Activated CD4-positive, alpha-beta T cell treated with anti-CD3 and anti-CD28 coated beads, Interleukin-2, amount 50 U/mL, for 1 hour (primary cell): ENCODE measurements at places on chromosomes 3 and 15.

DNA sequence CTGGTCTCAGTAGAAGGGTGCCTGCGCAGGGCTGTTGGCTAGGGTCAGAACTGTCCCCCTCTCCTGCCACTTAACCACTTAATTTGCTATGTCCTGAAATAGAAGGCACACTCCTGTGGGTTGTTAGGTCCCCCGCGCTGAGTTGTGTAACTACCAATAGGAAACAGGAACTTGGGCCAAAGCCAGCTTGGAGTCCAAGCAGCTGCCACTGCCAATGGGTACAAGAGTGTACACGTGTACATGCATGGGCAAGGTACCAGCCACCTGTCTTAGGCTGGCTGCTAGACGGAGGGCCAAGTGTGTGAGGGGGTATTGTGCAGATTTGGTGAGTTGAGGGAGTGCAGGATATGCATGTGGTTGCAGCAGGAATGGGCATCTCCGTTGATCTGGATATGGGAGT is 29.7 kb upstream of the POLG start:
- no peak for DNase-seq

DNA sequence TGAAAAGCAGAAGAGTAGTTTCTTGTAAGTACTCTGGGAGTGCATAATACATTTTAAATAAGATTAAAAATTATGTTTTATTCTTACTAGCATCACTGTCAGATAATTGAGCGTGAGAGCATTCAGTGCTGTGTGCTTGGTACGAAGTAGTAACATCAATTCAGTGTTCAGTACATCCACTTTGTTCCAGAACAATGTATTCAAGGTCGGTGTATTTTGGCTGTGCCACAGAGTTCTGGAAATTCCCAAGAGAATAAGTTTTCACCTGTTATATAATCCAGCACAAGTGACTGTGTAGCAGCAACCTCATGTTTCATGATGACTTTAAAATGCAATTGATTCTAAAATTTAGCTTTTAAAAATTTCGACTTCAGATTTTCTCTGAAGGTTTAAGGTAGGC is 130.6 kb downstream of the IGF1R start:
- no peak for DNase-seq

GRCh38 chr3:53845103-53845880 is 927 bp downstream of the CHDH start:
- DNase-seq, result no peak

DNA sequence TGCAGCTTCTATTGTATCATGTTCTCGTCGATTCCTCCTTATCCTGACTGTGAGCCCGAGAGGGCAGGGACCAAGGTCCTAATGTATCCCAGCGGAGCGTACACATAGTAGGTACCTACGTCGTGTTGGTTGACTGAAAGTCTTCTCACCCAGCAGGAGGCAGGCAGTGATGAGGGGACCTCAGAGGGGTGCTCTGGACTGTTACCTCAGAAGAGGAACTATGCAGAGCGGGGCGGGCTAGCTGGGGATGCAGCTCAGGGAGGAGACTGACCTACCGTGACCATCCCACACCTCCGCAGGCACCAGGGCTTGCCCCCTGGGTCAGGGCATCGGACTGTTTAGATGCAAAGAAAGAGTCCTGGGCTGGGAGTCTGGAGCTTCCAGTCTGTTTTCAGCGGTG is 11.4 kb downstream of the CHAC1 start:
- DNase-seq, result no peak

GRCh38 chr3:176896640-176897039 is 300.6 kb downstream of the TBL1XR1 start:
- DNase-seq, result no peak

- no peak for DNase-seq
Observed at GRCh38 chr3:168088106-168088720, 7.5 kb downstream of the GOLIM4 start.

- DNase-seq, result peak; percentile 42
Observed at GRCh38 chr15:45179221-45179985, 8.4 kb downstream of the SHF start.

- no peak for DNase-seq
Observed at GRCh38 chr3:62965311-62965710, 90.1 kb upstream of the CADPS start.

DNA sequence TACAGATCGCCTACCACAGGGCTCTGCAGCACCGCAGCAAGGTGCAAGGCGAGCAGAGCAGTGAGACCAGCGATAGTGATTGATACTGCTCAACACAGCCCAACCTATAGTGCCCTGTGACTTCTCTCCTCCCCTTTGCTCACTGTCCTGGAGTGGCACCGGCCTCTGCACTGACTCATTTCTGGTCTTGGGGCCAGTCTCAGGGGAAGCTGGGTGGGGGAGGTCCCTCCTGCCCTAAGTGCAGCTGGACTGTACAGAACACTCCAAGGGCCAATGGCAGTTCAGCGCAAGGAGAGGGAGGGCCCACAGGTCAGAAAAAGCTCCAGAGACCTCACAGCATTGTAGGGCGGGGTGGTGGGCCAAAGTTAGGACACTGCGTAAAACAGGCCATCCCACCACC is 2.5 kb upstream of the OGG1 start:
- no peak for DNase-seq

- no peak for DNase-seq
Observed at GRCh38 chr3:139561959-139562676, 22.6 kb upstream of the RBP1 start.

GRCh38 chr3:6079561-6080179 is 781.2 kb upstream of the GRM7 start:
- no peak for DNase-seq

DNA sequence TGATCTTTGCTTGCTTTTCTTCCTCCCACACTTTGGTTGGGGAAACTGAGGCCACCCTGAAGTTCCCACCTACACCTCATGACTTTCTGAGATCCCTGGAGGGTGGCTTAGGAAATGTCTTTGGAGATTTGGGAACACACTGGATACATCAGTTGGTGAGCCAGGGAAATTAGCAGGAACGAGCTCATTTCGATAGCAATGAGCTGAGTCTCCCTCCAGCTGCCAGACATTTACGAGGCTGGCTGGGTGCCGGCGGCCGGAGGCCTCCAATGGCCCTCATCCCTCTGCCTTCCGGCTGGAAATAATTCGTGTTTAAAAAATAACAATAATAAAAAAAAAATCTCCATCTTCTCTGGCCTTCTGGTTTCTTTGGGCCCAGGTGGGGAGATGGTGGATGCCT is 38.8 kb downstream of the SMAD6 start:
- DNase-seq, result no peak

DNA sequence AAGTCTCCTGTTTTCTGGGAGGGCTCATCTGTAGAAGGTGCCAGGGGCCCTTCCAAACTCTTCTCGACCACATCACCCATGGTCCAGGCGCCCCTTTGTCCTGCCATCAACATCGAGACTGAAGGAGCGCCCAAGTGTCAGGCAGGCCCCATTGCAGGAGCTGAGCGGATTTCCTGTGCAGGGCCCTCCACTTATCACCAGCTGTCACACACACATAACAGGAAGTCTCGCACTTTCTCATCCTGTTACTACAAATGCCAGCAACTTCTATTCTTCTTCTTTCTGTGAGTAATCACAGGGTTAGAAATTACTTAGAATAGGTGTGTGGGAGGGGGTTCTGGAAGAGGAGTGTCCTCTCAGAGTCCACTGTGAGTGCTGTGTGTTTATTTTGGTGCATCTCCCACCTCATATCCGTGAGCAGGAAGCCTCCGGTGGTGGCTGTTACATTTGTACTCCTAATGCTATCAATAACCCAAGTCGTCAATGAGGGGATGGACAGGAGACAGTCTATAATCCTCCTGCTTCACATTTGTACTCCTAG is at the start of gene KLHL6:
Gene KLHL6 (minus strand): TSS at position 166 of the 541 bp plus-strand sequence. CDS start 53 bp downstream, at position 113.
- peak; percentile 61 for DNase-seq

- DNase-seq, result no peak
Observed at GRCh38 chr3:111534701-111535100, 7.3 kb upstream of the CD96 start.

DNA sequence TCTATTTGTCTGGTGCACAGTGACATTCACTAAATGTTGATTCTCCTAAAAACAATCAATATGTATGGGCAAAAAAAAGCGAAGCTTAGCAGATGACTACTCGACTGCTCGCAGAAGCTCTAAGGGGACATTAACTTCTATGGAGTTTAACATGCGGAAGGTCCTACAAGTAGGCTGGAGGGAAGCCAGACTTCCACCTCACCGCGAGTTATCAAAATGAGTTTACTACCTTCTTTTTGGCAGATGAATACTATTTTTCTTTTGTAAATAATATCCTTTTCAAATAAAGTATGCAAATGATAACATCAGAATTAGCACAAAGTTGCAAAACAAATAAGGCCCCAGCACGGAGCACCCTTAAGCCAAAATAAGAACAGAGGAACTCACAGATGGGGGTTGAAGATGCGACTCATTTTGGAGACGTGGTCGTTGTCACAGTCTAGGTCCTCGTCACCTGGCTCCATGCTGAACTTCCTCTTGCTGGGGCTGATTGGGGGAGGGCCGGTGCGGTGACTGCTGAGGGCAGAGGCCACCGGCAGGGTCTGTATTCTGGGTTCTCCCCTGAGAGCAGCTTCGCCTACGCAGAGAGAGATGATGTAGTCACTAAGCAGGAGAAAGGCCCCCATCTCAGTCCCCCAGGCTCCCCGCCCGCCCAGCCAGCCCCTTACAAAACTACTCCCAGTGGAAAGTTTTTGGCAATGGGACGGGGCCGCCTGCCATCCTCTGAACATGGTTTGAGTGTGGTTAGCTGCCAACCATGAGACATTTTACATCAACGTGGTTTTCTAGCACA is 42.1 kb downstream of the VGLL4 start:
- DNase-seq, result no peak

- no peak for DNase-seq
Observed at GRCh38 chr3:37863949-37864822, 2.5 kb downstream of the CTDSPL start.

DNA sequence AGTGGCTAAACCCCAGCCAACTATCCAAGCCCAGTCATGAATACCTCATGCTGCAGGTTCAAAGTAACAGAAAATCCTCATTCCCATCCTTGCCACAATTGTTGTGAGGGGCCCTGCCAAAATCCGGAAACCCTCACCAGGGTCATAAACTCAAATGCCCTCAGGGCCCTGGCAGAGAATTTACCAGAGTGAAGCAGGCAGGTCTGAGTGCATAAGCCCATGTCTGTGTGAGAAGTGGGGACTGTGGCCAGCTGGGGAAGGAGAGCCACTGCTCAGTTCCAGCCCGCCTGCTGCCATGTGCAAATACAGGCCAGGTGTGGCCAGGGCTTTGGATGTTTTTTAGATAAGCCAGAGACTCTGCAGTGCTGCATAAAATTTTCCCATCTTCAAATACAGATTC is 7.0 kb downstream of the CEP152 start:
- DNase-seq, result no peak

DNA sequence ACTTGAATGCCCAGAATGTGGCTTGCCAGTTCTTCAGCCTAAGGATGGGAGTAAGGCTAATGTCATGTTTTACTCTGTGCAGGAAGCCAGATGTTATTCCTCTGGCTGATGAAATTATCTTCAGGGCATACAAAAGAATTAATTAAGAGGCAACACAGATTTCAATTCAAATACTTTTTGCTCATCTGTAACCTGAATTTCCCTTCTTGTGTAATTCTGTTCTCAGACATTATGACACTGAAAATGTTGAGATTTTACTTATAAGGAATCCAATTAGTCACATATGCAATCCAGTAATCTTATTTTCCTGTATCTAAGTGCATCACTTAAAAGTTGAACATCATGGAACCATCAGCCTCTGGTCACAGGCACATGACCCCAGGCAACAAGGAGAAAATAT is 136.5 kb downstream of the CPNE4 start:
- no peak for DNase-seq
